Uterine smooth muscle cell (primary cell): ENCODE measurements at places on chromosomes 5 and 9. TPM values are rescaled to one million over a fixed set of nuclear protein-coding genes. Genes with fewer than 3 reads are reported as not detected.

The ATP6V1G1 gene
- total RNA-seq: 114 and 162 TPM in 2 replicates

The IL3 gene
- total RNA-seq: not detected in 2 replicates

The PFN3 gene
- total RNA-seq: not detected in 2 replicates

The PDE6A gene
- total RNA-seq: not detected in 2 replicates

The RARS1 gene
- total RNA-seq: 187 and 243 TPM in 2 replicates

The PCDHB10 gene
- total RNA-seq: 0.11 and 0.12 TPM in 2 replicates

The FAM81B gene
- not detected in 2 replicates for total RNA-seq

The LEAP2 gene
- total RNA-seq: 0.11 and 0.12 TPM in 2 replicates

The SLCO4C1 gene
- total RNA-seq: under 0.01 TPM in 2 replicates

The MLANA gene
- not detected in 2 replicates for total RNA-seq

The GARIN3 gene
- not detected in 2 replicates for total RNA-seq

The PARP8 gene
- 8.7 and 11.1 TPM in 2 replicates for total RNA-seq

The RPL7A gene
- total RNA-seq: 2,205 and 2,513 TPM in 2 replicates

The GABRA1 gene
- not detected in 2 replicates for total RNA-seq

The CDC20B gene
- under 0.01 and 0.22 TPM in 2 replicates for total RNA-seq

The GPR150 gene
- total RNA-seq: 0.12 and 0.33 TPM in 2 replicates

The CYLC2 gene
- total RNA-seq: not detected in 2 replicates

The DBN1 gene
- 153 and 171 TPM in 2 replicates for total RNA-seq

The SPATA24 gene
- total RNA-seq: 4.0 and 4.9 TPM in 2 replicates

The LVRN gene
- 0.12 and 0.33 TPM in 2 replicates for total RNA-seq

The TTC16 gene
- 0.11 TPM in 1 of 2 replicates, not detected in the other for total RNA-seq

The SLC22A4 gene
- total RNA-seq: 1.1 and 3.0 TPM in 2 replicates

The C8G gene
- 0.37 TPM in 1 of 2 replicates, not detected in the other for total RNA-seq

The RGS7BP gene
- not detected in 2 replicates for total RNA-seq

The C9orf153 gene
- 0.25 TPM in 1 of 2 replicates, not detected in the other for total RNA-seq

The DPYSL3 gene
- 120 and 138 TPM in 2 replicates for total RNA-seq

The MOCS2 gene
- total RNA-seq: 33.9 and 45.0 TPM in 2 replicates

The NOL8 gene
- 30.8 and 39.7 TPM in 2 replicates for total RNA-seq

The UBAP2 gene
- total RNA-seq: 16.9 and 19.6 TPM in 2 replicates
